ENCODE measurements at places on chromosomes 1 and 21.

GRCh38 chr1:3553940-3554223 is 57.4 kb downstream of the MEGF6 start:
- DNase-seq, result no peak

- DNase-seq, result no peak
These were observed 355 bp downstream of the SHISAL2A start for GRCh38 chr1:52633291-52633754.

- DNase-seq, result no peak
These were observed 32.1 kb downstream of the PCSK9 start for GRCh38 chr1:55071477-55071876.

GRCh38 chr1:99735852-99736251 is 30.6 kb downstream of the FRRS1 start:
- no peak for DNase-seq

DNA sequence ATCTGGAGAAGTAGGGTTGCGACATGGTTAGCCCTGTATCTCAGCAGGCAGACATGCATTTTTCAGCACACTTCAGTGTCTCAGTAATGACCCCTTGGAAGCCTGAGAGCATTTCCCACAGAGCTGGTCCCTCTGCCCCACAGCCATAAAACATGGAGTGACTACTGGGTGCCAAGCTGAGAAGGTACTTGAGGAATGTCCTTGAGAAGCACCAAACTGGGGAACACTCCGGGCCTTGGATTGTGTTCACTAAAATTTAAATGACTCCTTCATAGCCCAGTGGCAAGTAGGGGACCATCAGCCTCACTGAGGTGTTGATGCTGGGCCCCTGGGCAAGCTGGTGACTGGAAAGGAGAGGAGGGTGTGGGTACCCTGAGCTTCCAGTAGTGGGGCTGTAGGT is 54.7 kb downstream of the KCNJ6 start:
- no peak for DNase-seq

DNA sequence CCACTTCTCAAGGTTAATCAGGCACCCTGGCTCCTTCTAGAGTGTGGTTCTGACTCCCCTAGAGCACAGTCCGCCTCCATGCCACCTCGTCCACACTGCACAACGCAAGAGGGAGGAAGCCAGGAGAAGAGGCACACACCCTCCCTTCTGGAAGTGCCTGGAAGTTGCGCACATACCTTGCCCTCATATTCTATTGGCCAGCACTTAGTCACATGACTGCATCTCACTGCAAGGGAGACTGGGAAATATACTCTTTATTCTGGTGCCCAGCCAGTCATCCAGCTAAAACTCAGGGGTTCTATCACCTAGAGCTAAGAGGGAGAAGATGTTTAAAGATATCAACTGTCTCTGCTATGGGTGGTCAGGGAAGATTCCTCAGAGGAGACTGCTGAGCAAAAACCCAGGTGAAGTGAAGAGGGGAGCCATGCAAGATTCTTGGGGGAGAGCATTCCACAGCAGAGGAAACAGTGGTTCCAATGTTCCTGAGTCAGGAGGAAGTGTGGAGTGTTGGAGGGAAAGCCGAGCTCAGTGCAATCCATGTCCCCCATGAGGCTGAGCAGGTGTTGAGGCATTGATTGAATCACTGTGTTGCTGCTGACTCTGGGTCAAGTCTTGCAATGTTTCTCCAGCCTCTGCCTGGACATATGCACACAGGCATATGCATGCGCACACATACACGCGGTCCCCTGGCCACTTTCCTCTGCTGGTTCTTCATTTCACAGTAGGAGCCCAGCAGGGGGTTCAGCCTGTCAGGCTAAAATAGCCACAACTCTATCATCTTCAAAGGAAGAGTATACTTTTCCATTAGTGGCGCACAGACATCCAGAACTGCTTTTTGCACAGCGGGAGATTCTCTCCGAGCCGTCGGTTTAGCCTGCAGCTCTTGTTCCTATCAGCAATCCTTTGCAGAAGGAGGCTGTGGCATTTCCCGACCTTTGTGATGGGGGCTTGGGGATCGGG is 22.3 kb upstream of the KLHDC7A start:
- no peak for DNase-seq

DNA sequence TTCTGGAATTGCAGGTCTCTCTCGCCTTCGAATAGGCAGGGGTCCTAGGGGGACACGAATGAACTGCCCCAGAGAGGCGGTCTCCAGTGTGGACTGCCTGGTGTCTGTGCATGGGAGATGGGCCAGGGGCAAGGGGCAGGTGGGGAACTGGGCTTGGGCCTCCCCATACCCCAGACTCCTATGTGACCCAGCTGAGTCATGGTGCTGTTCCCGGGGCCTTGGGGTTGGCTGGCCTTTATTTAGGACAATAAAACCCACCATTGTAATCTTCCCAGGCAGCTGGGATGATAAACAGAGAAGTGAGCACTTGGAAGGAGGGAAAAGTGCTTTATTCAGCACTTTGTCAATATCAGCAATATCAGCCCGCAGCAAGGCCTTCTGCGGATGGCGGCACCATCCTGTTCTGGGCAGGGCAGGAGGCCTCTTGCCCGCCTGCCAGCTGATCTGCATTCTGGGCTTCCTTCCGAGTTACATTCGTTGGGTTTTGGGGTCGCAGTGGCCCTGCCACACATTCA is 209.0 kb upstream of the TMEM51 start:
- no peak for DNase-seq

DNA sequence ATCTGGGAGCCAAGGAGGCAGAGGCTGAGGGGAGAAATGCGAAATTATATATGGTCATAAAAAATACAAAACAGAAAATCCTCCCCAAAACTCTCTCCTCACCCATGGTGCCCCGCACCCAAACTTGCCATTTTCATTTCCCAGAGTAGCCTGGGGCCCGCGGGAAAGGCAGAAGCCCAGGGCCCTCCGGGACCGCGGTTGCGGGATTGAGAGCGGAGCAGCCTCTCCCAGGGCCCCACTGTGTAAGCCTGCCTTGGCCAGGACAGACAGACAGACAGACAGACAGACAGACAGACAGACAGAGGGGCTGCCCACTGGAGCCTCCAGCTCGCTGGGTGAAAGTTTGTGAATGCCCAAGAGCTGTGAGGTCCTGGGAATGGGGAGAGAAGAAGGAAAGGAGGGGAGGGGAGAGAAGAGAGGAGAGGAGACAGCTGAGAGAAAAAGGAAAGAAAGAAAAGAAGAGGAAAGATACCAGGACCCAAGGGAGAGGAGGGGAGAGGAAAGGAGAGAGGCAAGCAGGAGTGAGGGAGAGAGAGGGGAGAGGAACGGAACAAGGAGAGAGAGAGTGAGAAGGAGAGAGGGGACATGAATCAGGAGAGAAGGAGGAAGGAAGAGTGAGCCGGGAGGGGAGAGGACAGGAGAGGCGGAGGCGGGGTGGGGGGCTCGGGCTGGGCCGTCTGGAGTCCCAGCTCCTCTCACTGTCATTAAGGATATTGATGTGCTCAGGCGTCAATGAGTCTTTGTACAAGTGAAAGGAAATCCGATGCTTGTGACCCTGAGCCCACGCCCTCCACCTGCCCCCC is 69.3 kb upstream of the CASZ1 start:
- DNase-seq, result no peak

DNA sequence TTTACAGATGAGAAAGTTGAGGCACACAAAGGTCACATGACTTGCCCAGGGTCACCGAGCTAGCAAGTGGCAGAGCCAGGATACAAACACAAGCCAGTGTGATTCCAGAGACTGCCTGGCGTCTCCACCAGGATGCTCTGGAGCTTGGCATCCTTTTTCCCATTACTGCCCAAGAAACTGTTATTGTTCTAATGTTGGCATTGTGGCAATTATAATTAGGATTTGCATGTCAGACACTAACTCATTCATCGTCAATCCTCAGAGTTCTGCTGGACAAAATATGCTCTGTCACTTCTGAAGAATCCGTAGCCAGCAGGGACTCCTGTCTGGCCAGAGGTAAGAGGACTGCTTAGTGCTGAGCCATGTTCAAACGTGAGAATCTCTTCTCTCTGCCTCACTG is 8.8 kb downstream of the KAZN start:
- DNase-seq, result no peak

GRCh38 chr1:236058141-236058934 is 6.6 kb downstream of the NID1 start:
- no peak for DNase-seq

GRCh38 chr1:53311702-53312305 is 16.1 kb downstream of the LRP8 start:
- no peak for DNase-seq

GRCh38 chr21:43805275-43805800 is 16.0 kb downstream of the RRP1 start:
- DNase-seq, result no peak

DNA sequence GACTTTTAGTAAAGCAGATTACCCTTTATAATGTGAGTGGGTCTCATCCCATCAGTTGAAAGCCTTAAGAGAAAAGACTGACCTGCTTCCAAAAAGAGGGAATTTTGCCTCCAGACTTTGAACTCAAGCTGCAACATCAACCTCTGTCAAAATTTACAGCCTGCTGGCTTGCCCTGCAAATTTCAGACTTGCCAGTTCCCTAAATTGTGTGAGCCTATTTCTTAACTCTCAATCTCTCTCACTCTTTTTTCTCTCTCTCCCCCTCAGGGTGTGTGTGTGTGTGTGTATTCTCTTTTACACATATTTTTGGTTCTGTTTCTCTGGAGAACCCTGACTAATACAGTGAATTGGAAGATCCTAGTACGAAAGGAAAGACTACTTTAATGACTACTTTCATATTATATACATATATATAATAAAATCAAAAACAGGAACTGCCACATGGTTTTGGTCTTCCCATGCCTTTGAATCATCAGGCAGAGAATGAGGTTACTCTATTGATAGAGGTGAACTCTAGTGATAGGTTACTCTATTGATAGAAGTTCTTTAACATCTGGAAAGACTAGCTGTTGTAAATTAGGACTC is 6.4 kb downstream of the OR2C3 start:
- no peak for DNase-seq

DNA sequence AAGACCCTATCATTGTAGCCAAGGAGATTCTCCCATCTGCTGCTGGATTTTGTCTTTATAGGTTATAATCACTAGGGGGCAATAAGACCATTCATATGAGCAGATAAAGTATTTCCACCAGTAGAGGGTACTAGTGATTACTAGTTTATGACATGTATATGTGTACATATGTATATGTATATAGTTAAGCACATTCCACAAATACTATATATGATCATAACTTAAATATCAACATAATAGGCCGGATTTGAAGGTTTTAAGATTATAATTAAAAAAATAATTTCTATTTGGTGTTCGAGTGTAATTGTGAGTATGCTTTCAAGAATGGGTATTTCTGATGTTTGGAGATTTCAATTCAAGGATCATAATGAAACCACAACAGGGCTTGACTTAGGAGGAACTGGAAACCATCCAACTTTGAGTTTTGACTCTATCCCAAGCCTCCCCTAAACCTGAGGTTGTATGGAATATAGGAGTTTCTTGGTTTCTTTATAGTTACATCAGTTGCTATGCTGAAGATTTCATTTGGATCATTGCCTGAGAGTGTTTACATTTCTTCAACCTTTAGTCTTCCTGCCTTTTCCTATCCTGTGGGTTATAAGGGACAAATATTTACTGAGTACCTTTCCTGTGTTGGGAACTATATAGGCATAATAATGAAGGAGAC is 16.9 kb downstream of the TCEANC2 start:
- DNase-seq, result no peak

- no peak for DNase-seq
These were observed 3.7 kb downstream of the IRF6 start for GRCh38 chr1:209802117-209802779.

DNA sequence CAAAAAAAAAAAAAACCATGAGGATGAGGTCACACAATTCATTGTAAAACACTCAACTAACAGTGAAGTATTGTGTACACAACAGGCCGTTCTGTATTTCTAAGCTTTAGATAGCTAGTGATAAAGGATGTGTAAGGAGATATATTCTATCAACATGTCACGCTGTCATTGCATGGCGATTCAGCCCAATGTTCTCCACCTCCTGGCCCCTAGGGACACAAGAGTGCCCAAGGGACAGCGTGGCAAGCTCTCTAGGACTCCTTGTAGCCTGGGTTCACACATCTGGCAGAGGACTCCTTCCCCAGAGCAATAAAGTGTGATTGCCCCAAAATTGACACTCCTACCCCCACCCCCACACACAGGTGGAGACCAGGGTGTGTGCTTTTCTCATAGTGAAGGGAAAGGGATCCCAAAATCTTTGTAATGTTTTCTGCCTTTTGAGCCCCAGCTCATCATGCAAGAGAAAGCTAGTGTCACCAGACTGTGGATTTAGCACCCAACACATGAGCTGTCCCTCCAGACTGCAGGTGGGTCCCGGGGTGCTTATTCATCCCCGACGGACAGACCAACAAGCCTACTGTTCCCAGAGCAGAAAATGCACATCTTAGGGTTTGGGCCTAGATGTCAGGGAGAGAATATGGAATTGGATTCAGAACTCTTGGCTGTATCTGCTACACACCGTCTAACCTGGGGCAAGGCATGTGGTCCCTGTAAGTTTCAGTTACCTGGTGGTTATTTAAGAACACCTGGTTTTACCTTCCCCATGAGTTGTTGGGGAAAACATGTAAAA is 11.5 kb downstream of the TMPRSS3 start:
- DNase-seq, result no peak

GRCh38 chr21:33063907-33064622 is 5.9 kb upstream of the OLIG1 start:
- DNase-seq, result no peak

DNA sequence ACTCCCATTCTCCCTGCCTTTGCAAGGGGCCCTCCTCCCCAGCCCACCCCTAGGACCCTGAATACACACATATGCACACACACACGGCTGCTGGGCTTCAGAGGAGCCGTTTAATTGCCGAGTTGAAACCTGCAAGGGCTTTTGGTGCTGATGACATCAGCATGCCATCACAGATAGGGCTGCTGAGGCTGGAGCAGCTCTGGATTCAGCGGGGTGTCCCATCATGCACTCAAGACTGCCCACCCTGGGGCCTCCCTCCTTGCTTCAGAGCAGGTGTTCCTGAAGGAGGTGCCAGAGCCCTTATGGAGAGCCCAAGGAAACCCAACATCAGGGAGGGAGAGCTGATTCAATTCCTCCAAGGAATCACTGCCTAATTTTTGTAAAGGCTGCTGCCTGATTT is 5.7 kb downstream of the SYT2 start:
- DNase-seq, result no peak

GRCh38 chr1:245748240-245748639 is 593.5 kb downstream of the KIF26B start:
- no peak for DNase-seq

- no peak for DNase-seq
These were observed 41.2 kb downstream of the GADD45A start for GRCh38 chr1:67726224-67726623.
